ENCODE measurements at places on chromosomes 12 and 14. TPM values are rescaled to one million over a fixed set of nuclear protein-coding genes. Genes with fewer than 3 reads are reported as not detected.

GRCh38 chr14:76698191-76698590, 63.1 kb upstream of the VASH1 start:
- no peaks in the 10 kb centered on the region for H3K4me1 ChIP-seq
- no peak overlapping the region for H3K27ac ChIP-seq
- no peak for DNase-seq
- no peaks in the 10 kb centered on the region for H3K36me3 ChIP-seq
- no peaks in the 10 kb centered on the region for H3K27me3 ChIP-seq

GRCh38 chr12:118350908-118351559, 21.7 kb downstream of the TAOK3 start:
- no peaks in the 10 kb centered on the region for H3K4me1 ChIP-seq
- no peaks in the 10 kb centered on the region for H3K27me3 ChIP-seq
- no peak overlapping the region for H3K4me3 ChIP-seq
- no peak overlapping the region for H3K27ac ChIP-seq
- H3K36me3 ChIP-seq = no peaks in the 10 kb centered on the region
- no peak for DNase-seq

DNA sequence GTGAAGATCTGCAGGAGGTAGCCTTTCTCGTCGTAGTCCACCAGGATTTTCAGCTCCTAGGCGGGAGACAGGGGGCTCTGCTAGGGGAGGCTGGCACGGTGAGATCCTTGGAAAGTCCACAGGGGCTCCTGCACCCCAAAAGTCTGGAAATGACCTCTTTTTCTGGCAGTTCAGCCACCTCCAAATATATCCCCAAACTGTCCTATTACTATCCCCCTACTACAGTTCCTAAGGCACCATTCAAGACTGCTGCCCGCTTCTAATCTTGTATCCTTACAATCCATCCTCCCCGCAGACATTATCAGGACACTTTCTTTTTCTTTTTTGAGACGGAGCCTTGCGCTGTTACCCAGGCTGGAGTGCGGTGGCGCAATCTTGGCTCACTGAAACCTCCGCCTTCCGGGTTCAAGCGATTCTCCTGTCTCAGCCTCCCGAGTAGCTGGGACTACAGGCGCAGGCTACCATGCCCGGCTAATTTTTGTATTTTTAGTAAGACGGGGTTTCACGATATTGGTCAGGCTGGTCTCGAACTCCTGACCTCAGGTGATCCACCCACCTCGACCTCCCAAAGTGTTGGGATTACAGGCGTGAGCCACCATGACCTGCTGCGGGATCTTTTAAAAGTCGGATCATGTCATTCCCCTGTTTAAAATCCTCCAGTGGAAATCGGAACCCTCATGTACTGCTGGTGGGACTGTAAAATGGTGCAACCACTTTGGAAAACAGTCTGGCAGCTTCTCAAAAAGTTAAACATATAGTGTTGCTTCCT, 18.5 kb downstream of the HPD start:
- no peak for DNase-seq
- H3K27ac ChIP-seq = peak overlapping the region; percentile 67
- H3K4me3 ChIP-seq = peak overlapping the region; percentile 45
- H3K27me3 ChIP-seq = no peaks in the 10 kb centered on the region
- no peaks in the 10 kb centered on the region for H3K36me3 ChIP-seq

GRCh38 chr12:106801830-106802533, 27.5 kb downstream of the RIC8B start:
- H3K27ac ChIP-seq = no peak overlapping the region
- no peaks in the 10 kb centered on the region for H3K36me3 ChIP-seq
- H3K4me3 ChIP-seq = no peak overlapping the region
- no peak for DNase-seq

DNA sequence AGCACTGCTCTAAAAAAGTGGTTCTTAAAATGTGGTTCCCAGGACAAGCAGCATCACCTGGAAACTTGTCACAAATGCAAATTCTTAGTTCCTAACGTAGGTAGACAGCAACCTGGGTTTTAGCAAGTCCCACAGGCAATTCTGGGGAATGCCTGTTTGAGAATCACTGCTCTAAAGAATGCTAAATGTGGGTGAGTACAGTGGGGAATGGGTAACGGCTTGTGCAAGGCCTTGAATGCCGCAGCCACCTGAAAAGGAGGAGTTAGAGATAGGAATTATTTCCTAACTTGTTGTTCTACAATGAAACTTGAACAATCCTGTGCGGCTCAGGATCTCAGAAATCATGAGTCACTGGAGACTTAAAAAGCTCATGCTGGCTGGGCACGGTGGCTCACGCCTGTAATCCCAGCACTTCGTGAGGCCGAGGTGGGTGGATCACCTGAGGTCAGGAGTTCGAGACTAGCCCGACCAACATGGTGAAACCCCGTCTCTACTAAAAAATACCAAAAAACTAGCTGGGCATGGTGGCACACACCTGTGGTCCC, 34.9 kb downstream of the GNS start:
- H3K4me3 ChIP-seq = no peak overlapping the region
- DNase-seq = no peak
- peaks cover 3% of the 10 kb centered on the region for H3K4me1 ChIP-seq
- H3K27me3 ChIP-seq = no peaks in the 10 kb centered on the region
- H3K36me3 ChIP-seq = no peaks in the 10 kb centered on the region
- H3K27ac ChIP-seq = no peak overlapping the region

The WNT1 gene
- total RNA-seq = not detected

- no peaks in the 10 kb centered on the region for H3K36me3 ChIP-seq
- no peaks in the 10 kb centered on the region for H3K4me1 ChIP-seq
- no peaks in the 10 kb centered on the region for H3K27me3 ChIP-seq
- no peak overlapping the region for H3K27ac ChIP-seq
- H3K4me3 ChIP-seq = no peak overlapping the region
- DNase-seq = no peak
These were observed 508.5 kb downstream of the FOXG1 start for GRCh38 chr14:29274890-29275596.

The INHBC gene
- not detected for total RNA-seq

GRCh38 chr14:71198687-71199086, 291.4 kb downstream of the PCNX1 start:
- H3K4me1 ChIP-seq = no peaks in the 10 kb centered on the region
- H3K4me3 ChIP-seq = no peak overlapping the region
- no peaks in the 10 kb centered on the region for H3K36me3 ChIP-seq
- DNase-seq = no peak
- no peaks in the 10 kb centered on the region for H3K27me3 ChIP-seq

The SPTB gene
- total RNA-seq = 4.6 TPM

- H3K27me3 ChIP-seq = no peaks in the 10 kb centered on the region
- no peak overlapping the region for H3K27ac ChIP-seq
- no peak for DNase-seq
- no peaks in the 10 kb centered on the region for H3K36me3 ChIP-seq
- H3K4me3 ChIP-seq = no peak overlapping the region
- no peaks in the 10 kb centered on the region for H3K4me1 ChIP-seq
These were observed 10.6 kb downstream of the ARL6IP4 start for GRCh38 chr12:122990961-122991622.

DNA sequence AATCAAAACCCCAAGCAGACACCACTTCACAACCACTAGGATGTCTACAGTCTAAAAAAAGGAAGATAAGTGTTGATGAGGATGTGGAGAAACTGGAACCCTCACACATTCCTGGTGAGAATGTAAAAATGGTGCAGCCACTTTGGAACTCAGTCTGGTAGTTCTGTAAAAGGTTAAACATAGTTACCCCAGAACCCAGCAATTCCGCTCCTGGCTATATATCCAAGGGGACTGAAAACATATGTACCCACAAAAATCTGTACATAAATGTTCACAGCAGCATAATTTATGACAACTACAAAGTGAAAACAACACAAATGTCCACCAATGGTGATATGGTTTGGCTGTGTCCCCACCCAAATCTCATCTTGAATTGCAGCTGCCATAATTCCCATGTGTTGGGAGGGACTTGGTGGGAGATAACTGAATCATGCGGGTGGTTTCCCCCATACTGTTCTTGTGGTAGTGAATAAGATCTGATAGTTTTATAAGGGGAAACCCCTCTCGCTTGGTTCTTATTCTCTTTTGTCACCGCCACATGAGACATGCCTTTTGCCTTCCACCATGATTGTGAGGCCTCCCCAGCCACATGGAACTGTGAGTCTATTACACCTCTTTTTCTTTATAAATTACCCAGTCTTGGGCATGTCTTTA, 46.8 kb downstream of the PRKAB1 start:
- H3K36me3 ChIP-seq = no peaks in the 10 kb centered on the region
- no peak overlapping the region for H3K4me3 ChIP-seq
- no peaks in the 10 kb centered on the region for H3K27me3 ChIP-seq
- no peak overlapping the region for H3K27ac ChIP-seq
- no peaks in the 10 kb centered on the region for H3K4me1 ChIP-seq

GRCh38 chr14:100118396-100119011, 40.9 kb downstream of the DEGS2 start:
- no peaks in the 10 kb centered on the region for H3K36me3 ChIP-seq
- no peaks in the 10 kb centered on the region for H3K4me1 ChIP-seq
- no peak overlapping the region for H3K4me3 ChIP-seq
- H3K27me3 ChIP-seq = no peaks in the 10 kb centered on the region

DNA sequence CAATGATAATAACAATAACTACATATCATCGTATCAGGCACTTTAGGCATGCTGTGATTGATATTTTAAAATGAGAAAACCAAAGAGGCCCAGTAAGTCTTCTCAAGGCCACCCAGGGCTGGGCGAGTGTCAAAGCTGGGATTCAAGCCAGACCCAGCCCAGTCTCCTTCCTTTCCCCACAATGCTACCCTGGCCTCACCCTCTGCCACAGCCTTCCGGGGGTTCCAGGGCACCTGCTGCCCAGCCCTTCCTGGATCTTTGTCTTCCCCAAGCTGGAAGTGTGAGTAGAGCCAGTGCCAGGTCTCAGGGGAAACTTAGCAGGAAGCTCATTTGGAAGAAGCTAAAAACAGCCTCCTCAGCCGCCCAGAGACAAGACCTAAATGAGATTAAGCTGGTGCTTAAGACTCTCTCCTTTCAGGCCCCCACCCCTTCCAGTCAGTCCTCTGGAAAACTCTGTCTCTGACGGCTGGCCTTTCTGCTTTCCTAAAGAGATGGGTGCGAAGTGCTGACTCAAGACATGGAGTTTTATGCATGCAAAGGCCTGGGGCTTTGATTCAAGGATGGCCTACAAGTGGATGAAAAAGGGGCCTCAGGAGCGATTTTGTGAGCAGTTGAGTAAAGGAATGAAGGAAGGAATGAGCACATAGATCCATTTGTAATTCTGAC, 184.2 kb downstream of the KCNA5 start:
- no peaks in the 10 kb centered on the region for H3K4me1 ChIP-seq
- peak; percentile 24 for DNase-seq
- H3K27ac ChIP-seq = no peak overlapping the region
- H3K36me3 ChIP-seq = no peaks in the 10 kb centered on the region

- H3K27me3 ChIP-seq = no peaks in the 10 kb centered on the region
- H3K27ac ChIP-seq = no peak overlapping the region
- no peak overlapping the region for H3K4me3 ChIP-seq
- DNase-seq = no peak
- no peaks in the 10 kb centered on the region for H3K4me1 ChIP-seq
These were observed 27.5 kb downstream of the TESPA1 start for GRCh38 chr12:54956818-54957641.

GRCh38 chr12:13233830-13234641, 37.5 kb downstream of the EMP1 start:
- H3K4me1 ChIP-seq = no peaks in the 10 kb centered on the region
- H3K36me3 ChIP-seq = no peaks in the 10 kb centered on the region
- DNase-seq = peak; percentile 44
- H3K4me3 ChIP-seq = no peak overlapping the region
- H3K27me3 ChIP-seq = no peaks in the 10 kb centered on the region
- H3K27ac ChIP-seq = no peak overlapping the region

DNA sequence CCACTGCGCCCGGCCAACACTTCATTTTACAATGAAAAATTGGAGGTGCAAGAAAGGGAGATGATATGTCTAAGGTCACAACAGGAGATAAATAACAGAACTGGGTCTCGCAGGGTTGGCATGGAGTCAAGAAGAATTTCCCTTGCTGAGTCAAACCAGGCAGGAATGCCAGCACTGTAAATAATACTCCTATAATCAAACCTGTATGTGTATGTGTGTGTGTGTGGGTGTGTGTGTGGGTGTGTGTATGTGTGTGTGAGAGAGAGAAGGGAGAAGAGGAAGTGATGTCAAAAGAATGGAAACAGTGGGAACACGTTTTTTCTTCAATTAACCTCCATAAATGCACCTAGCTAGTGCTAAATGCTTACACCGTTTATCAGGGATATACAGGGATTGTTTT, 70.4 kb downstream of the TMEM116 start:
- H3K27ac ChIP-seq = no peak overlapping the region
- no peaks in the 10 kb centered on the region for H3K36me3 ChIP-seq
- H3K27me3 ChIP-seq = no peaks in the 10 kb centered on the region
- DNase-seq = no peak
- H3K4me3 ChIP-seq = no peak overlapping the region
- H3K4me1 ChIP-seq = no peaks in the 10 kb centered on the region

GRCh38 chr12:124359671-124360581, 65.0 kb downstream of the RFLNA start:
- no peaks in the 10 kb centered on the region for H3K4me1 ChIP-seq
- no peaks in the 10 kb centered on the region for H3K36me3 ChIP-seq
- peak; percentile 95 for DNase-seq
- H3K4me3 ChIP-seq = no peak overlapping the region

DNA sequence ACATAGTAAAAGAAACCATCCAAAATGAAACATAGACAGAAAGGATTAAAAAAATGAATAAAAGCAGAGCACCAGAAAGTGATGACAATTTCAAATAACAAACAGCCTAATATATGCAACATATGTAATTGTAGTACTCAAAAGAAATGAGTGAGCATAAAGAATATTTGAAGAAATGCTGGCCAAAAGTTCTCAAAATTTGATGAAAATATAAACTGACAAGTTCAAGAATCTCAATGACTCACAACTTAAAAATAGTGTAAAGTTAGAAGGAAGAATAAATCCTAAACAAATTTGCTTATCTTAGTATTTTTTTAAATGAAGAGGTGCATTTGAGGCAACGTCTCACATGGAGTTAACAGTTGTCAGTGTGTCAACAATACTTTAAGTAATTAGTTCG, 498.9 kb downstream of the SLC6A15 start:
- no peak overlapping the region for H3K4me3 ChIP-seq
- H3K27me3 ChIP-seq = no peaks in the 10 kb centered on the region
- no peak overlapping the region for H3K27ac ChIP-seq
- DNase-seq = no peak
- H3K4me1 ChIP-seq = no peaks in the 10 kb centered on the region

The TAS2R7 gene
- total RNA-seq = not detected

GRCh38 chr12:22536346-22536945, 7.9 kb downstream of the C2CD5 start:
- H3K27ac ChIP-seq = no peak overlapping the region
- no peaks in the 10 kb centered on the region for H3K36me3 ChIP-seq
- no peaks in the 10 kb centered on the region for H3K4me1 ChIP-seq
- no peaks in the 10 kb centered on the region for H3K27me3 ChIP-seq
